Gastroesophageal sphincter (tissue), 4 donors: ENCODE measurements at places on chromosomes 12 and 14. TPM values are rescaled to one million over a fixed set of nuclear protein-coding genes. Genes with fewer than 3 reads are reported as not detected.

- no peak for ATAC-seq
These were observed 9.5 kb upstream of the SERPINA3 start for GRCh38 chr14:94602722-94603121.

DNA sequence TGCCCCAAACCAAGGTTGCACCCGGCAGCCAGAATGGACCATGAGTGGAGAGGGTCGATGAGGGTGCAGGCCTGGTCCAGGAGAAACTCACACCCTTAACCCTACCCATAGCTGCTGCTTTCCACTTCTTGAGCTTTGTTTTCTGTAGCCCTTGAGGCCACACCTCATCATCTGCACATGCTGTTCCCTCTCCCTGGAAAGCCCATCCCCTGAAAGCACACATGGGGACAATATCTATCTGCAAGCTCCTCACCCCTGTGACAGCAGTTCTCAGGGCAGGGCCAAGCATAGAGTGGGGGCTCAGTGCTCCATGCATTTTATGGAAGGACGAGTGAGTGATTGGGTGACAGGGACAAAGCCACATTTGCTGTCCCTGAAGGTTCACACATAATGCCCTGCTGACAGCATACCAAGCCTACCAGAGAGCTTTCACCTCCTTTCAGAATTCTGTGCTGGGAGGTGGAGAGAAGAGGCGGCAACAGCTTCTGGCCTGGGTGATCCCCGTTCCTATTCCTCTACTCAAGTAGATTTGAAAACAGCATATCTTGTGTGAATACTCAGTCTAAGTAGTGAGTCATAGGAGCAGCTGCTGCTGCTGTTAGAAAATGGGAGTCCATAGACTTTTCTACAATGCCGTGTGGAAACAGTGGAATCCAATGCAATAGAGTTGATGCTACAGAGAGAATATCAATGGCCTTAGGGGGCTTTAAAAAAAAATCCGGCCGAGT, 44.6 kb downstream of the SRGAP1 start:
- ATAC-seq, result no peak

- ATAC-seq, result peak; percentile 28
These were observed 22.0 kb downstream of the SMUG1 start for GRCh38 chr12:54166567-54167499.

GRCh38 chr12:25992026-25992782, 33.7 kb downstream of the RASSF8 start:
- no peak for ATAC-seq

- no peak for ATAC-seq
These were observed 33.7 kb upstream of the ALG10B start for GRCh38 chr12:38282886-38283285.

- ATAC-seq, result no peak
These were observed 113.8 kb upstream of the FOXG1 start for GRCh38 chr14:28652782-28653181.

DNA sequence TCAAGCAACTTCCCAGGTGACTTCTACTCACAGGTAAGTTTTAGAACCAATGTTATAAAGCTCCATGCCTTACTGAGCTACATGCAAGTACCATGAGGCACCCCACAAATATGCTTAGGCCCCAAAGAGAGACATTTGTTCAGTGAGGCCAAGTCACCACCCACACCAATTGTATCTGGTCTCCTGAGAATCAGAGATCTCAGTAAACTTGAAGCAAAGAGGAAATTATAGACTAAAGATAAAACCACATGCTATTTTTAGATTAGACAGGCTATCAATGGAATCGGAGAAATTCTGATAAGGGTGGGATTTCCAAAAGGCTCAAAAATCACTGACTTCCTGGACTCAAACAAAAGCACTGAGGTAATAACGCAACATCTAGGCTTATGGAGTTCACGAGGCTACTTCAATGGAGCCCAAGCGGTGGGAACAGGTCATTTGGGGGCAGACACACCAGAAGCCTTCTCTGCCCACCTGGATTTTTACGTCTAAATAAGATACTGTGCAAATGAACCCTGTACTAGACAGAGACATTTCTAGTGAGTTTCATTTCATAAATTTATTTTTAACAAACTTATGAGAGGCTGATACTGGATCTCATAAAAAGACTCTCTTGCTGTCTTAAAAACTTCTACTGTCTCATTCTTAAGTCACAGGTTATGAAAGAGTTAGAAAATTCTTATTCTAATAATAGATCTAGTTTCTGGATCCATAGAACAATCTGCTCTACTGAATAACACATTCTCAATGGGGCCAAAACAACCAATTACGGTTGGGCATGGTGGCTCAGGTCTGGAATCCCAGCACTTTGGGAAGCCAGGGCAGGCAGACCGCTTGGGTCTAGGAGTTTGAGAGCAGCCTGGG, 7.7 kb downstream of the SLC15A4 start:
- ATAC-seq, result no peak

DNA sequence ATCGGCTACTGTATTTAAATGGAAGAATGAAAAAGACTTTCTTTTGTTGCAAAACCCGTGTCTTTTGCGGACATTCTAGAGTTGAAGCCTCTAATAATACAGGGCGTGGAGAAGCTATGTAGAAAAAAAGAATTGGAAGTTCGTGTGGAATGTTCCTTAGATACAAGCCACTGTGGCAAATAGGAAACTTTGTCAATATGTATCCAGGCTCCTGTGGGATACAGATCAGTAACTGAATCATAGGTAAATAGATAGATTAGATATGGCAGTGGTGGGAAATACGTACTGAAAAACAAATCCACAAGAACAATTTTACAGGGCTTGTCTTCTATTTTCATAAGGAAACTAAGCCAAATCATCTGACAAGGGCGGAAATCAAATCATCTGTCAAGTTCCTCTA, 245.4 kb downstream of the EGLN3 start:
- ATAC-seq, result no peak

- ATAC-seq, result no peak
These were observed 655.8 kb upstream of the MGAT4C start for GRCh38 chr12:86911973-86912372.

GRCh38 chr12:122979908-122980182, 636 bp upstream of the ARL6IP4 start:
- no peak for ATAC-seq

DNA sequence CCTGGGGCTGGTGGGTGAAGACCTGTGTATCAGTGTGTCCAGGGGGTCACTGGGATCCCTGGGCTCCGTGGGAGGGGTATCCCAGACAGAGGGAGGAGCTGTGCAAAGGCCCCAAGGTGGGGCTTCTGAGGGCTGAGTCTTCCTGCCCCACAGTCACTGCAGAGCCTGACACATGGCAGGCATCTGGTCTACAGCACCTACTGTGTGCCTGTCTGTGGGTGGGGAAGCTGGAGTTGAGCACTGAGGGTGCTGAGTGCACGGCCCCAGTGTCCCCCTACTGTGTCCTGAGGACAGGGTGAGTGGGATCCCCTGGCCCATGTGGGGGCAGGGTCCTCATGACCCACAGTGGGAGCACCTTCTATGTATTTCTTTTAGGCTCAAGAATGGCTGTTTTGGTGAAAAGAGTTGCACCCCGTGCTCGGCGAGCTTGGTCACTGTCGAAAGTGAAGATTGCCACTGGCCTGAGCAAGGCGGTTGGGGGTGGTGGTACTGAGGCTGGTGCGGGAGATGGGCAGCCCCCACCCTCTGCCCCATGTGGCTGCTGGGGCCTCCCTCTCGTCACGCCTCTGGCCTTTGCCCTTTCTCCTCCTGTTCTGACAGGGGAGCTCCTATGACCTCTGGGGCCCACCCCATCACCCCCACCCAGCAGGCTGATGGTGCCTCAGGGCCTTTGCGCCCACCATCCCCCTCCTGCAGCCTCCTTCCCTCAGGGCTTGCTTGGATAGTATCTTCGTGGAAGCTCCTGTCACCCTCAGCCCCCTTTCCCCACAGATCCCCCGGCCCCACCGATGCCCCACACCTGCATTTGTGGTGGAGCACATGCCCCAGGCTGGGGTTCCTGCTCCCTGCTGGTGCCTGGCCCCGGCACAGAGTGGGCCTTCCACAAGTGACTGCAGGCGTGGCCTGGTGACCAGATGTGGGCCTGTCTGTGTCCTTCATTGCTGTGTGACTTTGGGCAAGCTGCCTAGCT, 55.8 kb downstream of the BEGAIN start:
- no peak for ATAC-seq

DNA sequence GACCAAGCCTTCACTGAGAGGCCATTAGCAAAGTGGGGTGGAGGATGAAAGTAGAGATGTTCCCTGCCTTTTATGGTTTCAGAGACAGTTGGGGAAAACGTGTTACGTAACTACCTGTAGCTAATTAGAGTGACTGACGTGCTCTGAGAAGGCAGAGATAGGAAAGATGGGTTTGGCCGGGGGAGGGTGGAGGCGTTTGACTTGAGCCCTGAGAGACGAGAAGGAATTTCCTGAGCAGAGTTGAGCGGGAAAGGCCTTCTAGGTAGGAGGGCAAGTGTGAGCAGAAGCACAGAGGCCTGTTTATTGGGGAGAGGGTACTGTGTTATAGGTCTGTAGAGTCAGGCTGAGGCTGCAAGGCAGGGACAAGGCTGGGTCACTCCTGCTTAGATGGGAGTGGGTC, 8.6 kb downstream of the TUNAR start:
- no peak for ATAC-seq

DNA sequence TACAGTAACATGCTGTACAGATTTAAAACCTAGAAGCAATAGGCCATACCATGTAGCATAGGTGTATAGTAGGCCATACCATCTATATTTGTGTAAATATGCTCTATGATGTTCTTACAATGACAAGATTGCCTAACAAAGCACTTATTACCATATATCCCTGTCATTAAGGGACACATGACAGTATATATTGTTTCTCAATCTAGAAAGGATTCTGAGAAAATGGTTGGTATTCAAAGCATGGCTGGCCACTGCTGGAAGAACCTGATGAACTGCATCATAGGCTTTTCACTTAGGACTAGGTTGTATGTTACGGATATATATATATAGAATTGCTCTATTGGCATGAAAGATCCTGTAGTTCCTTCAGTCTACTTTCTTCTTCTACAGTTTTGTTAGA, 125.2 kb upstream of the SLC38A2 start:
- no peak for ATAC-seq

DNA sequence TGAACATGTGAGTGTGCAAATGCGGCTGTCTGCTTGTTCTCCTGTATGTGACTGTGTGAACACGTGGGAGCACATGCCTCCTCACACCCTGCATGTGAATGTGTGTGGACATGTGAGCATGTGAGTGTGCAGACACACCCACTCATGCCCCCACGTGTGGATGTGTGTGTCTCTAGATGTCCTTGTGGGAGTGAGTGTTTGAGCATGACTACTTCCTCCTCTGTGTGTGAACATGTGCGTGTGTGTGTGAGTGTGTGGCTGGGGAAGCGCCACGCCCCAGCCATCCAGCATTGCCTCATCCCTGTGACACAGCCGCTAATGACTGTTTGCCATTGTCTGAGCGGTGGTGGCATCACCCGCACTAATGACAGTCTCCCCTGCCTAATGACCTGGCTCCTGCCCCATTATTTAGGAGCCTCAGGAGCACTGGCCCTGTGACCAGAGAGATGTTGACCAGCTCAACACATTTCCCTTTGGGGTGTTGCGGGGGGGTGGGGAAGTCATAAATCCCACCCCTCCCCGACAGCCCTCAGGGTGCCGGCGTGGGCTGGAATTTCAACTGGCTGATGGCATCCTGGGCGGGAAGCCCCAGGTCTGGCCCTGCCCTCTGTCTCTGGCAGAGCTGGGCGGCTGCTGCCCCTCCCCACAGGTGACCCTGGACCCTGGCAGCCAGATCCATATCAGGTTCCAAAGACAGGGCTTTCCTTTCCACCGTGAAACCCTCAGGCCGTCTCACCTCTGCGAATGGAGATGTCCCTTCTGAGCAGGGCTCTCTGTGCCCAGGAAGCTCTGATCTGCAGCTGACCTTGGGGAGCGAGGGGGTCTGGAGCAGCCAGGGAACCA, 11.5 kb upstream of the KRT80 start:
- ATAC-seq, result peak; percentile 65

DNA sequence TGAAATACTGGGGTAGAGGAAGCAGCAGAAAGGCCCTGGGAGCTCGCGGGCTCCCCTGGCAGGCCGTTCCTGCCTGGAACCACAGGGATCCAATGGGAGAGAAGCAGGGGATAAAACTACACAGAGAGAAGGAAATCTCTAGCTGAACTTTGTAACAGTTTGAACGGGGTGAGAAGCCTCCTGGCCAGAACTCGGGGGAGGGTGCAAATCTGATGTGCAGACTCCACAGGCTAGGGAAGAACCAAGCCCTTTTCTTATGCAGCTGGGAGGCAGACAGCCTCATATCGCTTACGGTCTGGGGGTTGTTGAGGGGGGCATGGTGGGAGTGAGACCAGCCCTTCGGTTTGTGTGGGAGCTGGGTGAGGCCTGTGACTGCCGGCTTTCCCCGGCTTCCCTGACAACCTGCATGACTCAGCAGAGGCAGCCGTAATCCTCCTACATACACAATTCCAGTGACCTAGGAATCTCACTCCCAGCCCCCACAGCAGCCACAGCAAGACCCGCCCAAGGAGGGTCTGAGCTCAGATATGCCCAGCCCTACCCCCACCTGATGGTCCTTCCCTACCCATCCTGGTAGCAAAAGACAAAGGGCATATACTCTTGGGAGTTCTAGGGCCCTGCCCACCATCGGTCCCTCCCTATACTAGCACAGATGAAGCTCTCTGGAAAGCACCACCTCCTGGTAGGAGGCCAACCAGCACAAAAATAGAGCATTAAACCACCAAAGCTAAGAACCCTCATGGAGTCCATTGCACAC, 143.0 kb downstream of the TMTC1 start:
- peak; percentile 51 for ATAC-seq

- ATAC-seq, result peak; percentile 60
These were observed 25.8 kb upstream of the TMCC3 start for GRCh38 chr12:94676031-94676641.

GRCh38 chr12:128583453-128583852, 240.3 kb downstream of the SLC15A4 start:
- ATAC-seq, result no peak

DNA sequence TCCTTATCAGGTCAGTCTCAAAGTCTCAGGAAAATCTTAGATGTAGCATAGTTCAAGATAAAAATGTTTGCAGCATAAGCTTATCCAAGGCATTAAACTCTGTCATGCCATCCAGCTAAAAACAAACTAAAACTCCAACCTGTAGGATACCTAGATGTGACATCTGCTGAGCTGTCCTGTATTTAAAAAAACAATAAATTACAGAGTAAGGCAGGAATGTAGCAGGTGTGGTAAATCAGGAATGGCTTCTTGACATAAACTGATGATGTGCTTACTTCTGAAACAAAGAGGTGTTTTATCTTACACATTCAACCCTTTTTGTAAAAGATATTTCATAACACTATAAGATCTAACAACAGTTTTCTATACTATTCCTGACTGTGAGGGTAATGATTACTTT, 30.6 kb upstream of the DLGAP5 start:
- no peak for ATAC-seq

TMEM132C gene
- 3.0 TPM for total RNA-seq

ZFC3H1 gene
- total RNA-seq, result 65.2 TPM

PRICKLE1 gene
- total RNA-seq, result 8.3 TPM

PIP4P1 gene
- total RNA-seq, result 17.6 TPM

GRIP1 gene
- total RNA-seq, result 6.8 TPM

PUS7L gene
- 5.4 TPM for total RNA-seq

KRT77 gene
- not detected for total RNA-seq

ATG101 gene
- 36.7 TPM for total RNA-seq
